Stimulated activated naive CD8-positive, alpha-beta T cell treated with anti-CD3 and anti-CD28 coated beads, Interleukin-15, Interleukin-2, amounts not matched to agents 100 U/mL and 50 U/mL, for 24 hours (primary cell): ENCODE measurements at places on chromosomes 2 and 18.

DNA sequence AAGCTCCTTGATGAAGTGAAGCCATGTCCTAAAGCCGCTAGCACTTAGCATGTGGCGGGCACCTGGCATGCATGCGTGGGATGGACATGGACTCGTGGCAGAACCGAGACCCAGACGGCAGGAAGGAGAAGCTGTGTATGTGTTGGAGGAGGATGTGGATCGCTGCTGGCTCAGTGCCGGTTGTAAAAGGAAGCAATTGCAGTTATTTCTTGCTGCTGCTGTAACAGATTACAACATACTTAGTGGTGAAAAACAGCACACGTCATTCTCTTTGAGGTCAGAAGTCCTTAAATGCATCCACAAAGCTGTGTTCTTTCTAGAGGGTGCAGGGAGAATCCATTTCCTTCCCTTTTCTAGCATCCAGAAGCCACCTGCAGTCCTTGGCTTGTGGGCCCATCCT is 74.6 kb downstream of the AGAP1 start:
- DNase-seq = no peak

DNA sequence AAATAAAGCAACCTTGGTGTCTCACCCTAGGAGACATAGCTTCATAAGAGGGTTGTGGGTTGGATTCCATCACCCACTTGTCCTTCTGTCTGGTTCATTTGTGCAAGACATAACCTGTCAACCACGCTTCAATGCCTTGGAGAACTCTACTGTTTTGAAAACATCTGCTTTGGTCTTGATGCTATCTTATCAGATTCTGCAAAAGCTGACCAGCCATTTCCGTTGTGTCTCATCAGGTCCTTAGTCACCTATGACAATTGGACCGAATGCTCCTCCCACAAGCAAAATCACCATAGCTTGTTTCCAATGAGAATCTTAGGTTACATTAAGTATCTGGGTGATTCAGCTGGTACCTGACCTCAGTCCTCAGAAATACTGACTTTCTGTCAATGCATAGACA is 35.4 kb downstream of the STAT4 start:
- DNase-seq = peak; percentile 68

DNA sequence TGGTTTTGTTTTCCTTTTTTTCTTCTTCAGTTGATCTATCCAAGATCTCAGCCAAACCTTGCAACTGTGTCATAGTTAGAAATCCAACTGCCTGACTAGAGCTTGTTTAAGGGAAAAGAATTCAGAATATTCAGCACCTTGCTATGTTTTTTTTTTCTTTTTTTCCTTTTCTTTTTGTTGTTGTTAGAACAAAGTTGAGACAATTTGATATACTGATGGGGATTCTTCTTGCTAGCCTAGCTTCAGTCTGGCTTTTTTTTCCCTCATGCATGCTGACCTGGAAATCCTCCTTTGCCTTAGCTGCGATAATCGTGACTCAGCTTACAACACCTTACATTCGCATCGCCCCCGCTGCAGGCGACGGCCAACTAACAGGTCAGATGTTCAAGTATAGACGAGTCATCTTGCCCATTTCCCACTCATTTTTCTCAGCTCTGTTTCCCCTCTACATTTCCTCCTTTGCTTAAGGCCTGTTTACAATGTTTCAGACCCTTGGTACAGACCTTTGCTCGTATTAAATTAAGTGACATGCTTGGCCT is 487.2 kb upstream of the RAB12 start:
- DNase-seq = no peak

- no peak for DNase-seq
Observed at GRCh38 chr2:241289597-241289996, 25.9 kb downstream of the HDLBP start.

DNA sequence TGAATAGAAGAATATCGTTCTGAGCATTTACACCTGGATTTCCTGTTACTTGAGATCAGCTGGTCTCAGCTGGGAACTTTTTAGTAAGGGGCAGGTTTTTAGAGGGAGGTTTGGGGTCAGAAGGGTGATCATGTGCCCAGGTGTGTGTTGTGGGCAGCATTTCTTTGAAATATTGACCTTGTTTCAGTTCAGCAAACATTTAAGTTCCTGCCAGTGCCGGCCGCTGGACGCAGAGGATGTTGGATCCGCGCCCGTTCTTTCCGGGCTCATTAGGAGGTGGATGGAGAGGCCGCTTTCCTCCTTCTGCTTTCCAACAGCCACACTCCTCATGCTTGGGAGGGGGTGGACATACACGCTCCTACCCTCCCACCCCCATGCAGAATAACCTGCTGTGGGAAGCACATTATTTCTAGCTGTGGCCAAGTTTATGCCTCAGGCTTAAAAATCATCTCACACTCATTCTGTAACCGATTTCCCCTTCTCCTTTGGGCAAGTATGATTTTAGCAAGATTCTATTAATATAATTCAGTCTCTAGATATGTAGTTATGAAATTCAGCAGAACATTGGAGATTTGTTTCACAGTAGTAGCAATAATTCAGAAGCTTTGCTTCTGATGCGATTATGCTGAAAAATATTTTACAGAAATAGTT is 131.4 kb downstream of the ZNF236 start:
- no peak for DNase-seq

GRCh38 chr2:101063352-101064124 is 61.4 kb downstream of the RPL31 start:
- DNase-seq = no peak

- no peak for DNase-seq
Observed at GRCh38 chr2:147989809-147990403, 30.6 kb downstream of the ORC4 start.

DNA sequence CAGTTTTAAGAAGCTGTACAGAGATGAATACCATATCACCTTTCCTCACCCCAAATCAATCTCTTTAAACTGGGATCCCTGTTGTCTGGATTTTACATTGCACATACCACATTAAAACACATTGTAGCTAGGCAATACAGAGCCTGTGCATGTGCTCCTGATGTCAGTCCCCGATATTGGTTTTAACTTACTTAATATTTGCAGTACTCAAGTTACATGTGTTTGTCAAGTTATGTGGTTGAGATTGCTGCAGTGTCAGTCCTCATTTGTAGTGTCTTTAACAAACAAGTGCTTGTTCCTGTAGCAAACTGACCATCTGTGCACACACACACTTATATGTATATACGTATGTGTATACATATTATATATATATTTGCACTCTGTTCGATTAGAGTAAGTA is 10.4 kb upstream of the UBE2E3 start:
- DNase-seq = no peak

- no peak for DNase-seq
Observed at GRCh38 chr2:227117027-227117426, 47.0 kb downstream of the COL4A4 start.

GRCh38 chr18:57837917-57838548 is 34.9 kb upstream of the ATP8B1 start:
- peak; percentile 55 for DNase-seq

- no peak for DNase-seq
Observed at GRCh38 chr18:42574871-42575270, 540.6 kb downstream of the RIT2 start.

DNA sequence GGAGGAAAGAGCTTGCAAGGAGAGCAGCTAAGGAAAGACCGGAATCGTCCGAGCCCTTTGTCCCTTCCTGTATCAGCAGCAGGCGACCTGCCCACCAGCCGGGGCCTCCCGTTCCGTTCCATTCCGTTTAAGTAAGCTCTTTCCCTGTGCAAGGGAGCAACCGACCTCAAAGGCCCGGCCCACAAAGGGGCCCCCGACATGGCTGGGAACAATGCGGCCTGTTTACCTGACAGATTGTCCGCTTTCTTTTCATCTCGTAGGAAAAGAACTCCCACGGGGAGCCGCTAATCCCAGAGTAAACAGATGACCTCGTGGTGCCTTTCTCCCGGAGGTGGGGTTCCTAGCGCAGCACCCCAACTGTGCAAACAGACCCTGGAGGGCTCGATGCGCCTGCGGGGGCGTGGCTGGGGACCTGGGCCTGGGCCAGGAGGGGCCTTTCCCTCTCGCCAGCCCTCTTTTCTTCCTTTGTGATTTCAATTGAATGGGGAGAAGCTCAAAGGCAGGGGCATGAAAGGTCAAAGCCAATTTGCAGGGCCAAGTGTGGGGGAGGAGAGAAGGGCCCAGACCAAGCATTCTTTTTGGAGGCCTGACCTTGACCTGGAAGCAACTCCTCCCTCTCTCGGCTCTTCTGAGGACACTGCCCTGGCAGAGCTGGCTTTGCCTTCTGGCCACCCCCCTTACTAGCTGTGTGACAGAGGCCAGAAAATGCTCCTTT is 120.2 kb downstream of the INHBB start:
- DNase-seq = no peak

GRCh38 chr18:55339990-55340389 is 248.0 kb downstream of the TCF4 start:
- no peak for DNase-seq

GRCh38 chr2:230671117-230671516 is 41.5 kb upstream of the CAB39 start:
- DNase-seq = no peak

DNA sequence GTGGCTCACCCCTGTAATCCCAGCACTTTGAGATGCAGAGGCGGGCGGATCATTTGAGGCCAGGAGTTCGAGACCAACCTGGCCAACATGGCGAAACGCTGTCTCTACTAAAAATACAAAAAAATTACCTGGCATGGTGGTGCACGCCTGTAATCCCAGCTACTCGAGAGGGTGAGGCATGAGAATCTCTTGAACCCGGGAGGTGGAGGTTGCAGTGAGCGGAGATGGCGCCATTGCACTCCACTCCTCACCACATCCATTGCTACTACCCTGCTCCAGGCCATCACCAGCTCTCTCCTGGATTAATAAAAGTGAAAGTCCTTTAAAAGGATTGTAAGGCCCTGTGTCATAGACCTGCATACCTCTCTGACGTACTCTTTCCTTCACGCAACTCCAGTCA is 1.2 kb downstream of the RMP24 start:
- no peak for DNase-seq

- DNase-seq = peak; percentile 2
Observed at GRCh38 chr2:241768251-241768711, 8.3 kb upstream of the GAL3ST2 start.

DNA sequence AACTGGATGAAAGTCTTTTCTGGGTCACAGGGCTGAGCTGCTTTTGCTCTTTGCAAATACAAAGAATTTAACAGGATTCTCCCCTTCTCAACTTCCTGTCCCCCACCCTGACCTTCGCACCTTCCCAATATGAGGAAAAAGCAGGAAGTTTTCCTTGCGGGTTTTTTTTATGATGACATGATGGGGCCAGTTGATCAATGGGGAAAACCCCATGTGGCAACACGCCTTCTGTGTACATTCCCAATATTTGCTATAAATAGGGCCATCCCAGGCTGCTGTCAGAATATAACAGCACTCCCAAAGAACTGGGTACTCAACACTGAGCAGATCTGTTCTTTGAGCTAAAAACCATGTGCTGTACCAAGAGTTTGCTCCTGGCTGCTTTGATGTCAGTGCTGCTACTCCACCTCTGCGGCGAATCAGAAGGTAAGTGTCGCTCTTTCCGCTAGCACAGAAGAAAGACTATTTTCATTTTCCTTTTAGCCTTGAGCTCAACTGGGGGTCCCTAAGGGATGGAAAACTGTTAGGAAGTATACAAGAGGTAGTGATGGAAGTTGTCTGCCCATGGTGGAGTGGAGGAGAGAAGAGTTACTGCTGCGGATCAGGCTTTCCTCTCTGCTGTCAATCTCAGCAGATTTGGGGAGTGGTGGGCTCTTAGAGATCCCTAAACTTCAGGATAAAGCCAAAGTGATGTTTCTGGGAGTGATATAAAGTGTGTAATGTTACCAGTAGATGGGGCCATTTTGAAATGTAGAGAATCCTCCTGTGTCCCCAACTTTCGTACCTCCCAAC is at the start of gene CCL20:
TSS of gene CCL20 (plus strand) at position 281 of the 792 bp plus-strand sequence. CDS start at position 351, 70 bp downstream.
- DNase-seq = no peak

- DNase-seq = no peak
Observed at GRCh38 chr18:350953-351572, 83.2 kb upstream of the THOC1 start.

- peak; percentile 27 for DNase-seq
Observed at GRCh38 chr2:25041307-25041927, 459 bp upstream of the EFR3B start.

DNA sequence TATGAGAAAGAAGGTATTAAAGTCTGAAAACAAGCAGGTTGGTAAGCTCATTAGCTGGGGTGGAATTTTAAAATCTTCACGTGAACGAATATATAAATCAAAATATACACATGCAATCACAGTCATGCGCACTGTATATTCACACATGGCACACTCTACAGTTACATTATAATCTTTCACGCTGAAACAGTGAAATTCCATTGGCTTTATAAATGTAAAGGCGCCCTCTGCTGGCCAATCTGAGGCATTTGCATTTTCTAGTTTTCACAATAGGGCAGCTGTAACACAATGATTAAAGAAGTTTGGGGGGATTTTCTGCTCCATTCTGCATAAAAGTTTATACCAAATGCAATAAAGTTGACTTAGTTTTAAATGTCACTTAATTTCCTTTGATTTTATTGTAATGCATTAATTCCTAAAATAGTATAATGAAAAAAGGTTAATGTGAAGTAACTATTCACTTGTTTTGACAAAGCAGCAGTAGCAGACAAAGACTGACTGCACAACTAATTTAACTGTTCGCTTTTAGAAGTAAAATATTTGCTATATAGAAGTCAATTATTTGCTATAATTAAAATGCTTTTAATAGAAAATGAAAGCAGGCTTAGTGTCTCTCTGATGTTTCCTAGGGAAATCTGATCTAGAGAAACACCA is 17.2 kb downstream of the IFIH1 start:
- peak; percentile 58 for DNase-seq

GRCh38 chr2:211133766-211134165 is 577.4 kb downstream of the CPS1 start:
- no peak for DNase-seq
